NCI-H345 (cell line): ENCODE measurements at places on chromosomes 1 and 21.

- DNase-seq = no peak
Observed at GRCh38 chr1:167905182-167905581, 8.8 kb downstream of the ADCY10 start.

DNA sequence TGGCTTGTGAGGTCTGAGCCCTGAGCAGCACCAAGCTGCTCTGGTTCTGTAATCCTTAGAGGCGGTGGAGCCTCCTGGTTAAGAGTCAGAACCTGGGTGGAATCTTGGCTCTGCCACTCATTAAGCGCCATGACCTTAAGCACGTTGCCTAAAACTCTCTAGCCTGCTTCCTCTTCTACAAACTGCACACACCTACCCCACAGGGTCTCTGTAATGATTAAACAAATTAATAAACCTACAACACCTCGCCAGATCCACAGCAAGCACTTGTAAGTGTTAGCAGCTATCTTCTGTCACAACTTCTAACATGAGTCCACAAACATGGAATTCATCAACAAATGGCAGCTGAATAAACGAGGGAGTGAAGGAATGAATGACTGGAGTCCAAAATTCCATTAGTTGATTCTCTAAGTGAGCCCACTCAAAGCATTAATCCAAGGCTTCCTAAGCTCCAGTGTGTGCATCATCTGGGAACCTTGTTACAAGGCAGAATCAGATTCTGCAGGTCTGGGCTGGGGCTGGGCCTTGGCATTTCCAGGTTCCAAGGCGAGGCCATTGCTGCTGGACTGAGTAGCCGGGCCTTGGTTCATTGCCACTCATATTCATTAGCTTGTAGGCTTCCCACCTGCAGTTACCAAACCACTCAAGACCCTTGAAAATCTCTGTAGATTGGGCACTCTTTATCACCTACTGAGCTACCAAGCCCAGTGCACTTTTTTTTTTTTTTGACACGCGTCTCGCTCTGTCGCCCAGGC is 168.6 kb downstream of the HIVEP3 start:
- DNase-seq = no peak

DNA sequence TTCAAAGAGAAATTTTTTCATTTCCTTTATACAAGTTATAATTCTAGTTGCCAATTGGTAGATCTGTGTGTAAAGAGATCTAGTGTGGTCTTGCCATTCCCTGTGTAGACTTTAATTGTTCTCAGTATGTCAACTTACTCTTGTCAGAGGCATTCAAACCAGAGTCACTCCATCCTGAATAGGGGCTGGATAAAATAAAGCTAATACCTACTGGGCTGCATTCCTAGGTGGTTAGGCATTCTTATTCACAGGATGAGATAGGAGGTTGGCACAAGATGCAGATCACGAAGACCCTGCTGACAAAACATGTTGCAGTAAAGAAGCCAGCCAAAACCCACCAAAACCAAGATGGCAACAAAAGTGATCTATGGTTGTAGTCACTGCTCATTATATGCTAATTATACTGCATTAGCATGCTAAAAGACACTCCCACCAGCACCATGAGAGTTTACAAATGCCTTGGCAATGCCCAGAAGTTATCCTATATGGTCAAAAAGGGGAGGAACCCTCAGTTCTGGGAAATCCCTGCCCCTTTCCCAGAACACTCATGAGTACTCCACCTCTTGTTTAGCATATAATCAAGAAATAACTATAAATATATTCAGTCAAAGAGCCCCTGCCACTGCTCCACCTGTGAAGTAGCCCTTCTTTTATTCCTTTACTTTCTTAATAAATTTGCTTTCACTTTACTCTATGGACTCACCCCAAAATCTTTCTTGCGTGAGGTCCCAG is 74.0 kb upstream of the ADAMTS5 start:
- no peak for DNase-seq

DNA sequence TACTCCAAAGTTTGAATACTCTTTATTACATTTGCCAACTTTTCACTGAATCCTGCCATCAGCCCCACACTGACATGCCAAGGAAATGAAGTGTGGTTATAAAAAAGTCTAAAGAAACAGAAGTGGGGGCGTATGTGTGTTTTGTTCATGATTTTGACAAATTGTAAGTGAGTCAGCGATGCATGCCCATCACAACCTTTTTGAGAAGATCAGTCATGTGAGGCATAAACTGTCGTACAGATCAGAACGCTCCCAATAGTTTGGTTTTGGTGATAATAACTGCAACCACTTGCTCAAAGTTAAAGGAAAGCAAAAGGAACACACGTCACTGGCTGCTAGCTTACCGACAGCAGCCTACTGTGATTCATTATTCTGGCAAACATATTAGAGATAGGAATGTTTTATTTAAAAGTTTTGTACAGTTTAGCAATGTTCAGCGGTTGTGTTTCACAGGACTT is 95.6 kb downstream of the RGS2 start:
- DNase-seq = no peak

DNA sequence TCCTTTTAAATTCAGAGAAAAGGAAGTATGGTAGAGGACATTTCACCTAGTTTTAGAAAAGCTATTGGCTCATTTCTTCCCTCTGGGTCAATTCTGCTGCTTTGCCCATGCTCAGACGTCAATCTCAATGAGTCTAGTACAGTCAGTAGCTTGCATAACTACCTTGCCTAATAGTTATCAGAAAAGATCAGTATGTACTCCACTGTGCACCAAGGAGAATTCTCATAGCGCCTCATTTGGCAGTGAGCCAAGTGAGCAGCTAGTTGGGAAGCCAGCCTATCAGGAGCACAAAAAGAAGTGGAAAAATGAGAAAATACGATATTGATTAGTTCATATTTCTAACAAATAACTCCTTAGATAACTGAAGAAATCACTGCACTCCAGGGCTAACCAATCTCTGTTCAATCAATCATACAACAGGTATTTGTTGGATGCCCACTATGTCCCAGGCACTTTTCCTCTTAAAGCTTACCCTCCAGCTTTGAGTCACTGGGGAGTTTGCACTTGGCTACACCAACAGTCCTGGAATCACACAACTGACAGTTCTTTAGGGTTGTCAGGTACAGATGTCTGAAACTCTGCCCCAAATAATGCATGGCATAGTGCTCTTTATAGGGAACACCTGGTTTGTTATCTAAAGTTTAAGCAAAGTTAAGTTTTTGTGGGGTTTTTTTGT is 50.2 kb downstream of the PRDX6 start:
- peak; percentile 26 for DNase-seq

DNA sequence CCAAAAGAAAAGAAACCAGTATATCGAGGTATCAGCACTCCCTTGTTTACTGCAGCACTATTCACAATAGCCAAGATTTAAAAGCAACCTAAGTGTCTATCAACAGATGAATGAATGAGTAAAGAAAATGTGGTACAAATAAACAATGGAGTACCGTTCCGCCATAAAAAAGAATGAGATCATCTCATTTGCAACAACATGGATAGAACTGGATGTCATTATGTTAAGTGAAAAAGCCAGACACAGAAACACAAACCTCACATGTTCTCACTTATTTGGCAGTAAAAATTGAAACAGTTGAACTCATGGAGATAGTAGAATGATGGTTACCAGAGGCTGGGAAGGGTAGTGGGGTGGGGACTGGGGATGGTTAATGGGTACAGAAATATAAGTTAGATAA is 4.3 kb upstream of the GNG5 start:
- DNase-seq = no peak

DNA sequence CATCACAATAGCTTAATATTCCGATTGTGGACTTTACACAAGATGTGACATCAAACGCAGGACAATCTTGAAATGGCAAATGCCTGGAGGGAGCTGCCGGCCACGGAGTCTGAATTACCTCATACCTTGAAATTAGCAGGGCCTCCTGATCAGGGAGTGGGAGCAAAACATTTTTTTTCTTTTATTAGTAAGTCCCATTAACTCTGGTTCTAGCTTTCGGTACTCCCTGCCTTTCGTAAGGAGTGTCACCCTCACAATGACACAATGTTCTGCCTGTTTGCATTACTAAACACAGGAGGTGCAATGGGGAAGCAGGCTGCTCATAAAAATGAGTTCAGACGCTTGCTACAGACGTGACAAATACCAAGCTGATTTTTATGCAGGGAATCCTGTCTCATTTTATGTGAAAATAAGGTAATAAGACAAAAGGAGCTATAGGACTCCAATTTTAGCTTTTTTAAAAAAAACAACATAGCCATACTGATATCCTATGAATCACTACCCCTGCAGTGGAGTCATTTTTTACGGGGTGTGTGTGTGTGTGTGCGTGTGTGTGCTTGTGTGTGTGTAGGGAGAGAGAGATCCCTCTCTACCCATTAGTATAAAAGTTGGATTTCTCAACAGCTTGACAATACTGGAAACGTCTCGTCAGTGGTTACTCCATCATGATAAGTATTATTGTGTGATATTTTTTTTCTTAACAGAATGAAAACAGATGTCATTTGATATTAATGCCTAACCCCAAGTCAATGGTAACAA is 205.1 kb upstream of the RUNX1 start:
- no peak for DNase-seq

DNA sequence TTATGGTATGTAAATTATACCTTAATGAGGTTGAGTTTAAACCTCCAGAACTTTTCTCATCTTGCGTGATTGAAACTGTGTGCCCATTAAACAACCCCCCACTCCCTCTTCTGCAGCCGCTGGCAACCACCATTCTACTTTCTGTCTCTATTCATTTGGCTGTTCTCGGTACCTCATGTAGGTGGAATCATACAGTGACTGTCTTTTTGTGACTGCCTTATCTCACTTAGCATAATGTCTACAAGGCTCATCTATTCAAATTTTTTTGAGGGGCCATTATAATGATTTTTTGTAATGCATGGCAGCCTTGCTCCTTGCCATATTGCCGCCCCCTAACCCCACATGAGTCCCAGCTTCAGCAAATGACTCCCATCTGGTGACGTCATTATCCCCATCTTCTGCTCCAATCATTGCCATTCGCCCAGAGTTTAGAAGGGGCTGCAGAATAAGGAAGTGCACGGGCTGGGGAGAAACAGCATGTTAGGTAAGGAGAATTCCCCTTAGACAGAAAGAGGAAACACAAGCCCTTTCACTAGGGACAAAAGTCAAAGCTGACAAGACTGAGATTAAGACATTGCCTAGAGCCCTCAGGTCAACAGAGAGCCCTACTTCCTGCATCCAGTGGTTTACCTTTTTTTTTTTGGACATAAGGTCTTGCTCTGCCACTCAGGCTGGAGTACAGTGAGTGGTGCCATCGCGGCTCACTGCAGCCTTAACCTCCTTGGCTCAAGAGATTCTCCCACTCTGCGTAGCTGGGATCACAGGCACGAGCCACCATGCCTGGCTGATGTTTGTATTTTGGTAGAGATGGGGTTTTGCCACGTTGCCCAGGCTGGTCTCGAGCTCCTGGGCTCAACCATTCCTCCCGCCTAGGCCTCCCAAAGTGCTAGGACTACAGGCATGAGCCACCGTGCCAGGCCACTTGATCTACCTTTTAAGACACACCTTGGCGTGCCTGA is 78.4 kb upstream of the ERRFI1 start:
- DNase-seq = no peak

DNA sequence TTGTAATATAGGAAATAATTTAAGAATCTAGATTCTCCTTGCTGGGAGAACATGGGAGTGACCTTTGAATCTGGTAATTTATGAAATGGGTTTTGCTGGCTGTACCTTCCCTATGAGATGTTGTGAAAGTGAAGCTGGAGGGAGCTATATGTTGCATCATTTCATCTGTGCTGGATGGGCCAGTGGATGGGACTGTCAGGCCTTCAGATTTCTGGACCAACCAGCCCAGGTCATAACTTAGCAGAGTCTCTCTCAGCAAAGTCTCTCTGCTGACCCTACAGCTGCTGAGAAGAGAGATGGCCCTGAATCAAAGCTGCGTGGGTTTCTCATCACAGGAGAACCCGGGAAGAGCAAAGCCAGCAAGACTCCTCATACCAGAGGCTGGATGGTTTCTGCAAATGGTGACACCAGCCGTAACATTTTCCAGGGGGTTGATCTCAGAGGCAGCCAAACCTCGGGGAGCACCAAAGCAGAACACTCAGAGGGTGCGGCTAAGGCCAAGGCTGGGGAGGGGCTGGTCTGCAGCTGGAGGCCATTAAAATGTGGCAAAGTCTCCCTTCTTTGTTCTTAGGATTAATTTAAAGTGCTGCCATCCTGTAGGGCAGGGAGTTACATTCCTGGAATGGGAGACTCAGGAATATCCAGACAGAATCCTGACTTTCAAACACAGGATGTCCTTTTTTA is 18.2 kb upstream of the PTGFRN start:
- DNase-seq = no peak

- DNase-seq = peak; percentile 74
Observed at GRCh38 chr1:40316595-40317393, at the start of gene COL9A2. Gene COL9A2 (minus strand): TSS chr1:40317286. CDS start chr1:40317197, 89 bp downstream.

GRCh38 chr1:24702511-24703293 is 42.5 kb upstream of the CLIC4 start:
- peak; percentile 65 for DNase-seq

DNA sequence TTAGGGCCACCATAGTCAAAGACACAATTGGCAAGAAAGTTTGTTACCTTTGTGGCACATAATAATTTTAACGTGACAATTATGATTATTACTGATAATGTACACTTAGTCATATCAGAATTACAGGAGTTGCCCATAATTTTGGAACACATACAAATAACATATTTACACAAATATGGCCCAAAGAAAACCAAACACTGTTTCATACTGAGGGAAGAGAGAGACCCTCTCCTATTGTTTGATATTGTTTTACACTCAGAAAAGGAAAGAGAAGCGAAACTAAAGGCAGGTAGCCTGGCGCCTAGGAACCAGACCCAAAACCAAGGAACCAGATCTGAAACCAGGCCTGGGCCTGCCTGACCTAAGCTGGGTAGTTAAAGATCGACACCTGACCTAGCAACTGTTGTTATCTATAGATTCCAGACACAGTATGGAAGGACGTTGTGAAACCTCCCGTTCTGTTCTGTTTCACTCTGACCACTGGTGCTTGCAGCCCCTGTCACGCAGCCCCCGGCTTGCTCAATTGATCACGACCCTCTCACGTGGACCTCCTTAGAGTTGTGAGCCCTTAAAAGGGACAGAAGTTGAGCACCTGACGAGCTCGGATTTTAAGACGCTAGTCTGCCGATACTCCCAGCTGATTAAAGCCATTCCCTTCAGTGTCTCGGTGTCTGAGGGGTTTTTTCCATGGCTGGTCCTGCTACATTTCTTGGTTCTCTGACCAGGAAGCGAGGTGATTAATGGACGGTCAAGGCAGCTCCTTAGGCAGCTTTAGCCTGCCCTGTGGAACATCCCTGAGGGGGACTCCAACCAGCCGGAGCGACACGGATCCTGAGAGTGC is 27.9 kb downstream of the C1orf115 start:
- no peak for DNase-seq

DNA sequence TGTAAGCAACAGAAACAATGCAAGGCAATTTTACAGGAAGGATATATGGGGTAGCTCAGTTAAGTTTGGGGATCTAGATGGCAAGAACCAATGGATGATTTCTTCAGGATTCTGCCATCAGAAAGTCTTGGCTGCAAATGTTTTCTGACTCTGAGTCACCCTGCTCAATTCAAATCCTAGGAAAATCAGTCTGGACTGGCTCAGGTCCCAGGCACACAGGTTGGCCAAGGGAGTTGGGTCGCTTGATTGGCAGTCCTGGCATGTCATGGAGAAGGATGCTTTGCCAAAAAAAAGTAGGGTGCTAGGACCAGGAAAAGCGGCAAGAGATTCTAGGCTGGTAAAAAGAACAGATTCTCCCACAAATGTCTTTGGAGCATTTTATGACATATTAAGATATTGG is 28.9 kb upstream of the S1PR1 start:
- no peak for DNase-seq
